ENCODE measurements at places on chromosomes 1 and 21.

DNA sequence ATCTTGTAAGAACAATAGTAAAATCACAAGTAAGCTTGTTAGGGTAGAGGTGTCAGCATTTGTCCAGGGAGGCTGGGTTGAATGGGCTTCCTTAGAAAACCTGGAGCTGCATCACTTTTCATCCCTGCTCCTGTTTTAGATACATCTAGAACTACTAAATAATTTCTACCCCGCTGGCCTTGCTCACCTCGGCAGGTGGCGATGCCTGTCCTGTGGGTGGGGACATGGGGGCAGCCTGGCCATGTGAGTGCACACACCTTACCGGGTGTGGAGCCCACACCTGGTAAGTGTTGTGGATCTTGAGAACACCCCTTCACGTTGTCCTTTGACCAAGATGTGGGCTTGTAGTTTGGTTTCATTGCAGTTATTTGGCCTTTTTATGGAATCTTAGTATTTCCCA is 29.7 kb downstream of the URB2 start:
- DNase-seq = no peak

DNA sequence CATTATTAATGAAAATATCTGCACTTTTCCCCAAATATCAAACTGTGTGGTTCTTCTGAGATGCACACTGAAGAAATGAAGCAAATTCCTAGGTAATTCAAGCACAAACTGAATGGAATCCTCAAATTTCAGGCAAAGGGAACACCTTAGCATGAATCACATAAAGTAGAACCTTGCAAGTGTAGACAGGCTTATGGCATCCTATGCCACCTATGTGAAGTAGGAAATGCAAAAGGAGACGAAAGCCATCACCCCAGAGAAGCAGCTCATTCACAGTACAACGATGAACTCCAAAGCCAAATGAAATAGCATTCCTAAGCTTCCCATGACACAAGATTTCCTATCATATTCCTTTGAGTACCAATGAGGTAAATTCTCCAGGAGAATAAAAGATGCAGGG is 461.2 kb upstream of the RUNX1 start:
- DNase-seq = no peak

DNA sequence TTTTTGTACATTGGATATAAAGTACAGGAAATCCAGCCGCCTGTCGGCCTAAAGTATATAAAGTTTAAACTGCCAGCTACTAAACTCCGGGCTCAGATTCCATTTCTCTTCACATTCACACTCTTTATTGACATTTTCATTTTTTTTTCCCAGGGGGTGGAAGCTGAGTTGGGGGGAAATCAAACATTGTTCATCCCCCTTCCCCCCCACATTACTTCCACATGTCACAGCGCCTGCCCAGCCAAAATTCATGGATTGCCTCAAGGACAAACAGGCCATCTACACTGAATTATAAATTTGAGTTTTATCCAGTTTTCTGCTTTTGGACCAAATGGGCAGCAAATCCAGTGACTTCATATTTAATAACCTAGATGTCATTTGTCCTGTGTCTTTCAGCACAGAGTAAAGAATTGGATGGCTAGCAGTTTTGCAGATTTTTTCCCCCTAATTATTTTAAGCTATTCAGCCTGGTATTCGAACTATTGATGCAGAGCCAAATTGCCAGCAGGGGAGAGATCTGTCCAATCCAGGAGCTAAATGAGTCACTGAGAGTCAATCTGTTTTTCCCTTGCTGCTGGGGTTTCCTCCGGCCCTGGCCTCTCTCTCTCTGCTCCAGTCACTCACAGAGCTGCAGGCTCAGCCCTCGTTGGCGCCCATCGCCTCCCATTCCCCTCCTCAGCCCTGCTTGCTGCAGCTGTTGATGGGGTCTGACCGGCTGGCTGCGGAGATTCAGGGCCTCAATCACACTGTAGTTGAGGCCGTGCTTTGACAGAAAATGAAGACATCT is 98.0 kb downstream of the LMO4 start:
- DNase-seq = no peak

DNA sequence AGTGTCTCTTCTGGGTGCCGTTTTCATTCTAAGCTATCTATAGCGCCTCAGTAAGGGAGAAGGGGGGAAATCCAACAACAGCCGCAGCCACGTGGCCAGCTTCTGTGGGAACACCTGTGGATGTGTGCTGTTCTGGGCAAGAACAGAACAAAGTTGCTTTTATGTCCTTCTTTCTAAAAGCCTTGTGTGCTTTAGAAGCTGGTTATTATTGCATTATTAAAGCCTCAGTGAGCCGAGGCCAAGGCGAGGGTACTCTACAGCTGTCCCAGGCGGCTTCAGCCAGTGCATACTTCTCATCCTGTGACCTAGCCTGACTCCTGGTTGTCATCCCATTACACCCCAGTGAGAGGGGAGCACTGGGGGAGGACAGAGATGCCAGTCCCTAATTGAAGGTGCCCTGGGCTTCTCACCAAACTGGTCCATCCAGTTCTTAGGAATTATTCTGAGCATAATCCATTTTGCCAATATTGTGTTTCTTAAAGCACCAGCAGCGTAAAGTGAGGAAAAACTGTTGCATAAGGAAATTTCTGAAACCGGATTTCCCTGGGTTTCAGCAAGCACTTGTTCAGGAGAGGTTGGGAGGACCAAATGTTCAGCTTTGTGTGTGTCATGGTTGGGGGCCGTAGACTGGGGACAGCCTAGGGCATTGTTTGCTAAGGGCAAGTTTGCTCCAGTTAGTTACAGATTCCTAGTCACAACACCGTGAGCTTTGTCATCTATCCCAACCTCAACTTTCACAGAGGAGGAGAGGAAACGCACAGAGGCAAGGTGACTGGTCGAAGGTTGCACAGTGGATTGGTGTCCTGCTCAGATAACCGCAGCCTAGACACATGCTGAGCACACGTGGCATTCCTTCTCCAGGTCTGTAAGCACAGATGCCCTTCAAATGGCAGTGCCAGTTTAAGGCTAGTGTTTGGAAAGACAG is 61.0 kb upstream of the ATP1A1 start:
- no peak for DNase-seq

DNA sequence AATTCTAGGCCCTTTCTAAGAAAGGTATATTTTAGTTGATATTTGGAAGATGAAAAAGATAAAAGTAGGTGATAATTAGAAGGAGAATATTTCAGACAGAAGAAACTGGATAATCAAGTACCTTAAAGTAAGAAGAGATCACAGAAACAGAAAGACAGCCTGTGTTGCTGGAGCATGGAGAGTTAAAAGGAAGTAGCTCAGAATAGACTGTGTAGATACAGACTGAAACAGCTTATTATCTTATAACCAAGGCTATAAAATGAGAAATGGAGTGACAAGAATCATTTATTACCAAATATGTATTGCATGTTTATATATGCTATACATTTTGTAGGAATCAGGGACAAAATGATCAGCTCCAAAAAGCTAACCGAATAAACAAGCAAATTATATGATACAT is 1120.3 kb downstream of the BRINP3 start:
- no peak for DNase-seq

- DNase-seq = no peak
These were observed 375.3 kb downstream of the USH2A start for GRCh38 chr1:216047811-216048572.

DNA sequence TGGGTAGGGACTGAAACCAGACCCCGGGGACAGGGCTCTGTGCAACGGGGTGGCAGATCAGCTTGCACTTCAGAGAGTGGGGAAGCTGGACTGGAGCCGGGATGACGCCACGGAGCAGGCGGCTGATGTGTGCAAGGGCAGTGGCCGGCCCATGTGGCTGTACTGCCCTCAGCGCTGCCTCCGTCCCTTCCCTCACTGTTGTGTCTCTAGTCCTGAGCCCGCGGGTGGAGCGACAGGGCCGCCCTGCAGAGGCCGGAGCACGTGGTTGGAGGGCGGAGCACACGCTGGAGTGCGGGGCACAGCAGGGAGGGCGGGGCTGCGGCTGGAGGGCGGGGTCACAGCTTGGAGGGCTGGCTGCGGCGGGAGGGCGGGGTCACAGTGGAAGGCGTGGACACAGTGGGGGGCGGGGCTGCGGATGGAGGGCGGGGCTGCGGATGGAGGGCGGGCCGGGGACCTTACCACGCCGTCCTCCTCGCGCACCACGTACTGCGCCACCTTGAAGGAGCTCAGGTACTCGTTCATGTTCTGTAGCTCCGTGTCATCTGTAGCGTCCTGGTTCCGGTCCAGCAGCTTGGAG is 52.4 kb downstream of the CHD5 start:
- peak; percentile 53 for DNase-seq

- DNase-seq = no peak
These were observed 35.1 kb downstream of the FRRS1 start for GRCh38 chr1:99731384-99731783.

- DNase-seq = no peak
These were observed 29.2 kb downstream of the DNASE2B start for GRCh38 chr1:84427250-84428188.

- DNase-seq = no peak
These were observed 203.6 kb downstream of the PCP4 start for GRCh38 chr21:40070871-40071270.

- DNase-seq = no peak
These were observed 81.0 kb downstream of the HIVEP3 start for GRCh38 chr1:41837691-41838090.

GRCh38 chr1:151199873-151200581 is 1.7 kb downstream of the PIP5K1A start:
- no peak for DNase-seq

DNA sequence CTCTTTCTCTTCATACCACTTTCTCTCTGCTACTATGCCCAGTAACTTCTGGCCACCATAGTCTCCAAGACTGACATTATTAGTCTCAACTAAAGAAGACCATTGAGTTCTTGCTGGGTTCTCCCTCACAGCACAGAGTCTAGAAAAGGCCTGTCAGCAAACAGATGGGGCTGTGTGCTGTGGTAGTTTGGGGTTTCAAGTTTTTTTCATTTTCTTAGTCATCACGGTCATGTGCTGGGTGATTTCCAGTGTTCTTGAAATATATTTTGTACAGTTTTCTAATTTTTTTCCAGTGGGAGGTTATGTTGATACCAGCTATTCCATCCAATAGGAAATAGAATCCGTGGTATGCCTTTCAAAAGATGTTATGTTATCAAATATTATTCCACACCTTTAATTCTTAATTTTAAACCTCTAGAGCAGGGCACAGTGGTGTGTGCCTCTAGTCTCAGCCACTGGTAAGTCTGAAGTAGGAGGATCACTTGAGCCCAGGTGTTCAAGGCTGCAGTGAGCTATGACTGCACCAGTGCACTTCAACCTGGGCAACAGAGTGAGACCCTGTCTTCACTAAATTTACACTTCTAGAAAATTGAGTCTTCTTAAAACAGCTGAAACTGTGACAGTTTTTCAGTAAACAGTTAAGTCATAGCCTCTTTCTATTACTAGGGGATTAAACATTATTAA is 8.3 kb downstream of the CFHR2 start:
- no peak for DNase-seq

DNA sequence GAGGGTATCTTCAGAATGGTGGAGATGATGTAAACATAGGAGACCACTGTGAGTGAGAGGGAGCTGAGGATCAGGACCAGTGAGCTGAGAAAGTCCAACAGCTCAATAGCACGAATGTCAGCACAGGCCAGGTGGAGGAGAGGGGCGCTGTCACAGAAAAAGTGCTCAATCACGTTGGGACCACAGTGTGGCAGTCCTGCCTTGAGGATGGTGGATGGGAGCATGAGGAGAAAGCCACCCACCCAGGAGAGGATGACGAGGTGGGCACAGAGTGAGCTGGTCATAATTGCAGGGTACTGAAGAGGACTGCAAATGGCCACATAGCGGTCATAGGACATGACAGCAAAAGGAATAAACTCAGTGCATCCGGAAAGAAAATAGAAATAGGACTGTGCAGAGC is 8.1 kb downstream of the OR11L1 start:
- DNase-seq = no peak

DNA sequence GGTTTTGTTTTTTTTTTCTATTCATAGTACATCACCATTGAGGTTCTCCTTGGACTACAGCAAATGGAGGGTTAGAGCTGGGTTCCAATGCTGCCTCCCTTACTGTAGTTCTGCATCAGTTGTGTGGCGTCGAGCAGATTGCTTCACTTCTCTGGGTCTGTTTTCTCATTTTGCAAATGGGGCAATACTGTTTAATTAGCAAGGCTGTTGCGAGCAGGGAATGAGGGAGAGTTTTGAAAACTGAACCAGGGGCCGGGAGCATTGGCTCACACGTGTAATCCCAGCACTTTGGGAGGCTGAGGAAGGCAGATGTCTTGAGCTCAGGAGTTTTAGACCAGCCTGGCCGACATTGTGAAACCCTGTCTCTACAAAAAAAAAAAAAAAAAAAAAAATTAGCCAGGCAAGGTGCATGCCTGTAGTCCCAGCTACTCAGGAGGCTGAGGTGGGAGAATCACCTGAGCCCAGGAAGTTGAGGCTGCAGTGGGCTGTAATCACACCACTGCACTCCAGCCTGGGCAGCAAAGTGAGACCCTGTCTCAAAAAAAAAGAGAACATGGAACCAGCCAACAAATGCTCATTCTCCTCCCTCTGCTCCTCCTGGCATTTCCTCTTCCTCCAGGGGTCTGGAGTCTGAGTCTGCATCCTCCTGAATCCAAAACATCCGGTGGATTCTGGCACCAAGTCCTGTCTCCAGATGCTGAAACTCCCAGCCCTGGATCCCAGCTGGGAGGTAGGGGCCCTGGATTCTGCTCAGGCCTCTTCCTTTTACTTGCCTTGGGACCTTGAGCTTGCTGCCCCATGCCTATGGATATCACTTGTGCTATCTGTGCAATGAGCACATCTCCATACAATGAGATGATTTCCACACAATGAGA is 3.7 kb upstream of the PLOD1 start:
- no peak for DNase-seq

GRCh38 chr1:235485558-235485957 is 18.7 kb downstream of the B3GALNT2 start:
- DNase-seq = no peak

GRCh38 chr1:55215194-55216021 is at the start of gene USP24:
Gene USP24 (minus strand): TSS chr1:55215364. CDS start chr1:55215113, 251 bp downstream.
- peak; percentile 37 for DNase-seq

- DNase-seq = no peak
These were observed 57.5 kb upstream of the PLPPR5 start for GRCh38 chr1:99062192-99062591.

DNA sequence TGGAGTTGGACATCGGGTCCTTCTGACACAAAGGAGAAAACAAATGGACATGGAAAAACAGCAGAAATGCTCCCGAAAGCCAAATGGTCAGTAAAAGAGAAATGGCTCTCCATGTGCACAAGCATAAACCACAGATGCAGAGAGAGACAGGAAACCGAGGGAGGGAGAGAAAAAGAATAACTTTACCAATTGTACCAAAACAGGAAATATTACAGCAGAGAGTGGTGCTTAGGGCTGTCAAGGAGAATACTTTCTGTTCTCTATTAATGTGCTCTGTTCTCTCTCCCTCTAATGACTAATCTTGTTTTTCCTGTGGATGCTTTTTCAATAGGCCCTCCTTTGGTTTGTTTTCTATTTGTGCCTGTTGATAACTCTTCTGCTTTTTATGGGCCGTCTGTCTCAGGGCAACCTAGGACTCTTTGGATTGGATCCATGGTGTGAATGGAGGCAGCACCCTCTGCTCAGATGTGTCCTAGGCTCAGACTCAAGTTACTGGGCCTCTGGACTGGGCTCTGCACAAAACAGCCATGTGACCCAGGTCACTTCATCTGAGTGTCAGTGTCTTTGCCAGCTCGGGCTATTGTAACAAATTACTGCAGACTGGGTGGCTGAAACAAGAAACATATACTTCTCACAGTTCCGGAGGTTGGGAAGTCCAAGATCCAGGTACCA is 663.0 kb downstream of the NPHP4 start:
- no peak for DNase-seq

Data from stimulated activated CD8-positive, alpha-beta memory T cell treated with anti-CD3 and anti-CD28 coated beads, Interleukin-7, amount 100 ng/mL, for 24 hours (primary cell).